ENCODE measurements at places on chromosomes 7 and 10.

DNA sequence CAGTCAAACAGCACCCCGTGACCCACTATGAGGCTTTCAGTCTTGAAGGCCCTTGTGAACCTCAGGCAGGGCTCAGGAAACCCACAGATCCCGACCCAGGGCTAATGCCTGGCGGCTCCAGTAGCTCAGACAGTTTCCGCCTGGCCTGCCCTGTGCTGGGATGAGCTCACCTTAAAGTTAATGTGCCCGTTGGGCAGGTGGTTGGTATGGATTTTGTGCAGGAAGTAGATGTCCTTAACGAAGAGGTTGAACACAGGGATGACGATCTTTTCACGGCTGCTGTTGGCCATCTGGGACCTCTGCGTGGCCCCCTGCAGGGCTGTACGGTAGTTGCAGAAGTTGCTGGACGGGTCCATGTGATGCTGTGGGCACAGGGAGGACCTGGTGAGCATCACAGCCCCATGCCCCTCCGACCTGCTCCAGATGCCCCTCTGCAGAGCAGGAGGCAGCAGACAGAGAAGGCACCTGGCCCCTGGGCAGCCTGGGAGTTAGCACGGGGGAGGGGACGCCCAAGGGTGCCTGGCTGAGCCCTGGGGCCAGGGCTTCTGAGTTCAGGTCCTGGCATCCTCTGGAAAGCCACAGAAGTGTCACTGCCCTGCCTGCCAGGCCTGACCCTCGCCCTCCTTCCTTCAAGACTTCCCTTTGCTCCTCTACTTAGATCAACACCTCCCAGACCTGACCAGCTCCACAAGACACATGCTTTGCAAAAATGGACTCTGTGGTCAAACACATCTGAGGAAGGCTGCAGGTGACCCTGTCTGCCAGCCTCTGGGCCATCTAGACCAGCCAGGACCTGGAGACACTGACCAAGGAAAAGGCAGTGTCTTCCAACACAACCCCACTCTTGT, 59.8 kb downstream of the CSGALNACT2 start:
- DNase-seq, result peak; percentile 47

- DNase-seq, result peak; percentile 73
Measured at GRCh38 chr7:76318488-76319353, 16.2 kb downstream of the HSPB1 start.

DNA sequence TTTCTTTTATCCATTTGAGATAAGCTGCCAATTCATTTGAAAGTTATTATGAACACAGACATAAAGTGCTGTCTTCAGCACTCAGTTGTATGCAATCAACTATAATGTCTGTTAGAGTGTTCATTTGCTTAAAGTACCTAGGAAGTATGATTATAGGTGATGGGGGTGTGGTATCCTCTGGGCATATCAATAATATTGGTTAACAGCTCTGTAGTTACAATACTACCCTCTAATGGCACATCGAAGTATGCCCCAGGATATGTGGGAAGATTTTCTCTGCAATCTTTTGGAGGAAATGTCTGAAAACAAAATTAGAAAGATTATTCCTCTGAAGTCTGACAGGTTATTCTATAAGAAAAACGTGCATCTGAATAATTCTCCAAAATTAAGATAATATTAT, 429.7 kb downstream of the ARL4A start:
- no peak for DNase-seq

DNA sequence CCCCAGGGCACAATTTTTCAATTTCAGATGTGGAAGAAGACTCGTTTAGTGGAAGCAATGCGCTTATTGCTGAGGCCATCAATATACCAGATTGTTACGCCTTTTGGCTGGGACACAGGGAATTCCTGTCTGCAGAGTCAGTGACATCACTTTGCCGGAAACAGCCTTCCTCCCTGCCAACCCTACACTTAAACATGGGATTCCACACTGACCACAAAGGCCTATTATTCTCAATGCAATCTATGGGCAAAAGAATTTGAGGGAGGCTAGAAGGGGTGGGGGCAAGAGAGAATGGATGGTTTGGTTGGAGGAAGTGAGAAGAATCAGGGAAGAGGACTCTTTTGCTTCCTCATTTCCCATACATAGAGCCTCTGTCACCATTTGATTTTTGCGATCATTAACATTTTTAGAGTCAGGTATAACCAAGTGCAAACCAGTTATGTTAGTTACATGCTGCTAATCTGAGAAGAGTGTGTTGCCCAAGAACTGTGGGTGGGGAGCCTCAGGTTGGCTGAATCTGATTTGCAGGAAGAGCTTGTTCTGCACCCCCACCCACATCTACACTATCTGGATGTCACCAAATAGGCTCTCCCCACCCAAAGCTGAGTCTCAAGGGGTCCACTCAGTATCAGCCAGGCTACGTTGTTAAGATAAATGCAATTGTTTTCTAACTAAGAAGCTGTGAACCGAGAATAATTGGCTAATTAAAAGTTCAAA, 58.2 kb downstream of the ENTPD1 start:
- no peak for DNase-seq

- DNase-seq, result no peak
Measured at GRCh38 chr7:51256209-51256781, 60.3 kb downstream of the COBL start.

- no peak for DNase-seq
Measured at GRCh38 chr10:13945390-13946208, 358.8 kb downstream of the PRPF18 start.

DNA sequence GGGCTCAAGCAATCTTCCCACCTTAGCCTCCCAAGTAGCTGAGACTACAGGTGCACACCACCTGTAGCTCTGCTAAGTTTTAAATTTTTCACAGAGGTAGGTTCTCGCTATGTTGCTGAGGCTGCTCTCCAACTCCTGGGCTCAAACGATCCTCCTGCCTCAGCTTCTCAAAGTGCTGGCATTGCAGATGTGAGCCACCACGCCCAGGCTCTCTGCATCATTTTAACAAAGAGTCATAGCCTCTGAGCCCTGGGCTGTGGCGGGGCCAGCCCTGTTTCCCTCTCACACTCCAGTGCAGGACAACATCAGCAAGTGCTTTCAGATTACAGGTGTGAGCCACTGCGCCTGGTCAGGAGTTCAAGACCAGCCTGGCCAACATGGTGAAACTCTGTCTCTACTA, 102.5 kb downstream of the COL26A1 start:
- no peak for DNase-seq

GRCh38 chr7:34928052-34928451, 109.2 kb downstream of the DPY19L1 start:
- DNase-seq, result peak; percentile 57

GRCh38 chr7:151438864-151439601, 908 bp downstream of the CRYGN start:
- DNase-seq, result no peak

DNA sequence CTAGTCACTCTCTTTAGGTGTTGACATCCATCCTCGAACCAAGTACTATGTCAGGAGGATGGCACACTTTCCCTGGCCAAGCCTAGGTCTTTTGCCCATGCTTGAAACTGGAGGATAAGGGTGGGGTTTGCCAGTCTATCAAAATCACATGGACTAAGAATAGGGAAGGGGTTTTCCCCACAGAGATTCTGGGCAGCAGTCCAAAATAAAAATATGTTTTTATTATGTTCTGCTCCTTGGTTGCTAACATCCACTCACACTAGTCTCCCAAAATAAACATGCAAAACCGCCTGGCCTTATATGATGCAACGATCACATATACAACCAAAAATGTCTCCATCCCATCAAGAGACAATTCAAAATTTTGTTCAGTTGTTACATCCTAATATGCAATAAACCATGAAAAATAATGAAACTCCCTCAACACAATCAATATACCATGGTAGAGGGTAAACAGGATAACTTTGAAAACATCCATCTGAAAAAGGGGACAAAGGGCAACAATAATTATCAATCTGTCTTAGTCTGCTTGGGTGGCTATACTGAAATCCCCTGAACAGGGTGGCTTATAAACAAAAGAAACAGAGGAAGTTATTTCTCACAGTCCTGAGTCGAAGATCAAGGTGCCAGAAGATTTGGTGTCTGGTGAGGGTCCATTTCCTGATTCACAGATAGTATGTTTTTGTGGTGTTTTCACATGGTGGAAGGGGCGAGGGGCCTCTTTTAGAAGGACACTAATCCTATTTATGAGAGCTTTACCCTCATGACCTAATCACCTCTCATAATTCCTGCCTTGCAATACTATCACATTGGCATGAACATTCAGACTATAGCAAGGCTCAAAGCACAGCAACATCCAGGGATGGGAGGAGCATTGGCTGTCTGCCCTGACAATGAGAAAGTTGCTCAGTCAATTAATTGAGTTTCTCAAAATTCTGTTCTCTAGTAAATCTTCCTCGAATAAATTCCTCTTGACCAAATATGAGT, 159.3 kb downstream of the ETV1 start:
- DNase-seq, result no peak

GRCh38 chr10:31129880-31130405, 98.3 kb upstream of the ZNF438 start:
- DNase-seq, result no peak

- no peak for DNase-seq
Measured at GRCh38 chr7:8131694-8132605, 130.0 kb downstream of the ICA1 start.

- no peak for DNase-seq
Measured at GRCh38 chr7:148915211-148915610, 31.1 kb upstream of the EZH2 start.

GRCh38 chr10:52334595-52334994, 20.5 kb downstream of the DKK1 start:
- DNase-seq, result no peak

- DNase-seq, result no peak
Measured at GRCh38 chr7:76998285-76998589, 33.9 kb downstream of the SPDYE17 start.

GRCh38 chr7:145382762-145383161, 546.9 kb upstream of the TPK1 start:
- DNase-seq, result no peak

- no peak for DNase-seq
Measured at GRCh38 chr10:132912713-132913558, 29.4 kb downstream of the CFAP46 start.

DNA sequence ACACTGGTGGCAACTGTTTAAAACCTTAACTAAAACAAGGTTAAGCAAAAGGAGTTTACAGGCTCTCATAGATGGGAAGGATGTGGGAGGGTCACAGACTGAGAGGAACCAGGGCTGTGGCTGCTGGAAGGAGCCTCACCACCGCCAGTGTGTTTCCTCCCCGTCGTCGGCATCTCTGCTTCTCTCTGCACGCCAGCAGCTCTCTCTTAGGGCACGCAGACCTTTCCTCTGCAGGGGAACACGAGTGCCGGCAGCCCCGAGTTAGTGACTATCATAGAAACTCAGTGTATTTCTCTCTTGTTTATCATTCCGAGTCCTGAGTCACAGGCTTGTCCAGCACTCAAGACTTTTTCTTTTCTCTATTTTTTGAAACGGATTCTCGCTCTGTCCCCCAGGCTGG, 8.1 kb upstream of the SH2D4B start:
- DNase-seq, result no peak

- DNase-seq, result no peak
Measured at GRCh38 chr7:55441774-55442522, 76.8 kb downstream of the LANCL2 start.

DNA sequence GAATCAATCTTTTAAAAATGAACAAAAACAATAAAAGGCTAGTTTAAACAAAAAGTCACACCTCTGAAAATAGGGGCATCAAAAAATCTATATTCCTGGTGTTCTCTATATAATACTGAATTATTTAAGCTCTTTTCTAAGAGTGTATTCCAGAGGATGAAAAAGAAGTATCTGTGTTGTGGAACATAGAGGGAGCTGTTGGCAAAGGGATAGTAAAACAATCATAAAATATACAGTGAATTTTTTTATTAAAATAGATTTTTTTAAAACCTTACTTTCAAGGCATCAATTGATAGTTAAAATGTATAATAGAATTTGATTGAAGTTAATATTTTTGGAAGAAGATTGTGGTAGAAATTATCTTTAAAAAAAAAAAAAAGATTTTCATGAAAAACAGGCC, 1409.1 kb upstream of the CELF2 start:
- DNase-seq, result no peak

GRCh38 chr7:3897430-3898372, 596.6 kb downstream of the SDK1 start:
- no peak for DNase-seq

DNA sequence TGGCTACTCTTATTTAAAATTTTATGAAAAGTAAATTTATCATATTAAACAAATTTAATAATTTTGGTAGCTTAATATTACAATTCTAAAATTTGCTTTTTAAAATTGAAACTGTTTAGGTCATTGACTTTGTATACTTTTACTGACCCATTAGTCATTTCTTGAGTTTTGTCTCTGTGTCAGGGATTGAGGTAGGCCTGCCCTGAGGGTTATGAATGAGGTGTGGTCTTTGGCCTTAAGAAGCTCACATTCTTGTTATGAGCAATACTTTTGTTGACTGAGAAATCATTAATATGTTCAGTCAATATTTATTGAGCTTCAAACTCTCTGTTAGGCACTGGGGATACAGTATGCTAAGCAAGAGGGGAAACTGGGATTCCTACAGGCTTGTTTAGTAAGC, 47.0 kb upstream of the RPA3 start:
- DNase-seq, result no peak

DNA sequence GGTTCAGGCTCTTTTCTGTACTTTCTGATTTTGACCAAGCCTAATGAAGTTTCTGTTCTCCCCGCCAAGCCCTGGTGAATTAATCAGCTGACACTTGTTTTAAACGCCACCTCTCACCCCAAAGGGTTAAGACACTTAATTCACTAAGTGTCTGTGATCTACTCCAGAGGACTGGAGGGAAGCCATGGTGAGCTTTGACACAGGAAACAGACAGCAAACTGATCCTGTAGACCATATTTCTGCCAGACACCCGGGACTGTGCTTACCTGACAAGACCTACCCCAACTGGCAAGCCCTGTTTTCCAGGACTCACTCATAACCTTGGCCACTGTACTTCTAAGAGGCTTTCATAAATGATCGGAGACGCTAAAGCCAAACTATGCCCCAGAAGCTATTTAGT, 126.0 kb downstream of the STRA8 start:
- no peak for DNase-seq

- no peak for DNase-seq
Measured at GRCh38 chr10:92464364-92464763, 109.5 kb downstream of the IDE start.

- no peak for DNase-seq
Measured at GRCh38 chr10:123588386-123588914, 77.7 kb upstream of the GPR26 start.

- no peak for DNase-seq
Measured at GRCh38 chr10:17562614-17563013, 54.6 kb downstream of the HACD1 start.

- no peak for DNase-seq
Measured at GRCh38 chr10:131630772-131631258, 270.0 kb upstream of the PPP2R2D start.

- no peak for DNase-seq
Measured at GRCh38 chr7:67955061-67955460, 958.4 kb downstream of the TYW1 start.

DNA sequence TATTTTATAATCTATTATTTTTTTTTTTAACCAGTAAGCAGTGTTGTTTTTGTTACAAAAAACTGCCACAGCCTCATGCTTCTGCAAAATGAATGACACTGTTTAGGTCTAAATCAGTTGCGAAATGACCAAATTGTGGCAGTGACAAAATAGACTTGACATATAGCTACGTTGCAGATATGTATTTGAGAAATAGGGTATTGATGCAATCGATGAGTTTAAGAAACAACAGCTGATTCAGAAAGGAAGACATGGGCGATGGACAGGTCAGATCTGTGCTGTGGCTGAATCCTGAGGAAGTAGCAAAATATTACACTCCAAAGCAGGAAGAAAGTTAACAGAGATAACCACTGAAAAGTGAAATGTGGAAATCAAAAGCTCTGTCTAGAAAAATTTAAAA, 89.0 kb upstream of the STEAP4 start:
- DNase-seq, result no peak

- no peak for DNase-seq
Measured at GRCh38 chr7:123169065-123169464, 30.7 kb downstream of the SLC13A1 start.
